ENCODE measurements at places on chromosomes 13 and 19.

GRCh38 chr13:109673477-109673876, 112.9 kb downstream of the IRS2 start:
- DNase-seq, result no peak

DNA sequence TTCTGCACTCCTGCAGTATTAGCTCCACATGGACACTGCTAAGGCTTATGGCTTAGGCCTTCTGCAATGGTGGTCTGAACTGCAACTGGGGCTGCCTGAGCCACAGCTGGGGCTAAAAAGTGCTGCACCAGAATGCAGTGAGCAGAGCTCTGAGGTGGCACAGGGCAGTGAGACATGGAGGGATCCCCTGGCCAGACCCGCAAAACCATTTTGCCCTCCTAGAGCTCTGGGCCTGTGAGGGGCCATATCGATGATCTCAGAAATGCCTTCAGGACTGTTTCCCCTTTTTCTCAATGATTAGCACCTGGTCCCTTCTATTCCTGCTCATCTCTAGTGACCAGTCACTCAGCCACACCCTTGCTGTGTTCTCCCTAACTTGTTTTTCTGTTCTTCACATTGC, 397.7 kb downstream of the UQCRFS1 start:
- DNase-seq, result no peak

GRCh38 chr19:15279326-15279904, 47.2 kb upstream of the EPHX3 start:
- DNase-seq, result no peak

GRCh38 chr13:36354842-36355623, 8.8 kb upstream of the SPART start:
- no peak for DNase-seq
